Activated T-helper 1 cell treated with Interleukin-2 at 50 U/mL for 16 hours (primary cell): ENCODE measurements at places on chromosomes 2 and 18.

DNA sequence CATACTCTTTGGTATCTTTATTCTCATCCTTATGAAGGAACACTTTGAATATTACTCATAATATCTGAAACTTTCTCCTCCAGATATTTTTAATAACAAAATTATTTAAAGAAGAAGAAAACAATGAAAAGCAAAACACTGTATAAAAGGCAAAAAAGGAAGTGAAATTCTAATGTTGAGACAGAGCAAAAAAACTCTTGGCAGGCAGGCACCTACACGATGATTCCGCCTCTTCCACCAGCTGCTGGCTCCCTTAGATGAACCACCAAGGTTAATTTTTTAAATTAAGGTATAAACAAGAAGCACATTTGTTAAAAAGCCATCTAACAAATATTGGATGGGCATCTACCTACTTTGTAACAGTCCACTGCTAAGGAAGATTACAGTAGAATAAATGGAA, 434.7 kb downstream of the EPHA4 start:
- DNase-seq, result no peak

GRCh38 chr2:183149489-183149888, 25.2 kb downstream of the NUP35 start:
- DNase-seq, result no peak

GRCh38 chr2:176682278-176682677, 413.0 kb downstream of the MTX2 start:
- DNase-seq, result no peak

DNA sequence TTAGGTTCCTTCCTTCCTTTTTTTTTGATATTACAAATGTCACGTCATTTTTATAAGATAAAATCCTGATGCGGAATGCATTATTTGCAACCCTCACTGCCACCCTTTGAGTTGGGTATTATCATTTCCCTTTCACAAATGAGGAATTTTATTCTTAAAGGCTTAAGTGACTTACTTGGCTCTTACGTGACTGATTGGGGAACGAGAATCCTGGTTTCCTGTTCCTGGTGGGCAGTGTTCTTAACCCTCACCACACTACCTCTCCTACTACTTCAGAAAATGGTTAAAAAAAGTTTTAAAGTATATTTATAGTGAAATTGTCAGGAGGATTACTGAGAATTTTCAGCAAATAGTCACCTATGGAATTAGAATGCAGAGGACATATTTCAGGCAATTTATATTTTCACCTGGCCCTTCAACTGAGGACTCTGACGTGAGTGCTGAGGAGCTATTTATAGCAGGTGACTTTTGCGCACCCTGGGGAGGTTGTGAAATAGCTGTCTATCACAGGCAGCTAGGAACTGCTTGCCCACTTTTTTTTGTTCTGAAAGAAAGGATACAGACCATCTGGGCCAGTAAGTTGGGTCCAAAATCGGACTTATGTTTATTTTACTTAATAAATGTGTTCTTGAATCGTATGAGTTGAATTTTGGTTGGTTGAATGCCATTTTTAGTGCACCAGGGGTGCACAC, 18.7 kb upstream of the RASGRP3 start:
- DNase-seq, result no peak

DNA sequence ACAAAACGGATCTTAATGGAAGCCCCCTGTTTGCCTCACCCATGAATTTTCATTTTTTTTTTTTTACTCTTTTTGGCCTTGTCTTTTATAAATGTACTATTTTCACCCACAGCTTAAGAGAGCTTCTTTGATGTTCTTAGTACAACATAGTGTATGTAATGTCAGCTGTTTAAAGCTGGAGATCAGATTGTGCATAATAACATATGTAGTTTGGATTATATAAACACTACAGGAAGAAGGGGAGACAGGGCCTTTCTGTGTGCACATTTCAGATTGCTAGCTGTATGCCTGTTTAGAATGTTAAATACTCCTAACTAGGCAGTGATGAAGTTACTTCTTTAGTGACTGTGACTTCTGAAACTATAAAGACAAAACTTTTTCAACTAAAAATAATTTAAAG, 2.1 kb upstream of the TANC1 start:
- no peak for DNase-seq

- no peak for DNase-seq
Measured at GRCh38 chr2:240183006-240183874, 42.8 kb upstream of the OTOS start.

DNA sequence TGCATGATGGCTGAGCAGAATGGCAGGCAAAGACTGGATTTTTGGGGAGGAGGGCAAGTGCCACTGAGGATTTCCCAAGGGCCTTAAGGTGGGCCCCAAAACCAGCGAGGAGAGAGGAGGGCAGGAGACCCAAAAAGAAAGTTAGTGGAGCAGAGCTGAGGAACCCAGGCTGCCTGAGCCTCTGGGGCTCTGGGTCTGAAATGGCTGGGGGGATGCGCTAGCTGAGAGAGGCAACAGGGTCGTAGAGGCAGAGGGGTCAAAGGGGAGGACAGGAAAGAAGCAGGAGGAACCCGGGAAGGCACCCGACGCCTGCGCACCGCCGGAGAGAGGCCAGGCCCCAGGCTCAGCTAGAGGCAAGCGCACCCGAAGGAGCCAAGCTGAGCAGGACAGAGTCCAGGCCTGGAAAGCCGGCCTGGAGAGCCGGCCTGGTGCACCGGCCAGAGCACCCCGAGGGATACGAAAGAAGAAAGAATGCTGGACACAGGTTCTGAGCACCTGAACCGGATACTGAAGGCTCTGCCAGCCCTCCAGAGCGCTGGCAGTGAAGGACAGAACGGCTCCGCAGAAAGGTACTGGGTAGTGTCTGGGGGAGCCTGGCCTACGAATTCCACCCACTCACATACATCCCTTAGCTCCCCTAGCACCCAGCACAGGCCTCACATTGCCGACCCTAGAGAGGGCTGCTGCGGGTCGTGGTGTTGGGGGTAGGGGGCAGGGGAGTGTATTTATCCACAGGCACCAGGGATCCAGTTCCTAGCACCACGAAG, 39.5 kb upstream of the ATP6V1B1 start:
- DNase-seq, result no peak

DNA sequence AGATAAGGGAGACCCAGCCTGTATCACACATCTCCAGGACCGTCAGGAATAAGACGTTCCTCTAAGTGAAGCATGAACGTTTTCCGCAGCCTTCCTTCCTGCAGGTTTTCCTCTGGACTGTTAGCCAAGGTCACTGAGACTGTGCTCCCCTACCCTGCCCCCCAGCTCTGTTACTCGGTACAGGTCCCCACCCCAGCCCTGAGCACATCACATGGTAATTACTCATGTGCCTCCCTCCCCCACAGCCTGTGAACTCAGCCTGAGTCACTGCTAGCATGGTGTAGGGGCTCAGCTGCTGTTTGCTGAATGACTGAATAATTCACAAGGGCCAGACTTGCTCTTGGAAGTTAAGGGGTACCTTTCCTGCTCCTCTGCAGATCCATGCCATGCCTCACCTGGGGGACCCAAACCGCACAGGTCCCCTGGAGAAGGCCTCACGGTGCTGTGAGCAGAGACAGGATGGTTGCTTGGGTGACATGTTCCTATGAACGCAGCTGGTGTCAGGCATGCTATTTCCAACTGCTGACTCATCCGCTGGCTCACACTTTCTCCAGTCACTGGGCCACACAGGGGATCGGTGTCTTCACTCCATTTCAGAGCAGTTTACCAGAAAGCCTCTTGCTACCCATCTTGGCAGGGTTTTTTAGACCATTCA, 88.2 kb downstream of the PLB1 start:
- DNase-seq, result no peak

- no peak for DNase-seq
Measured at GRCh38 chr2:59968441-59968840, 585.0 kb downstream of the BCL11A start.

DNA sequence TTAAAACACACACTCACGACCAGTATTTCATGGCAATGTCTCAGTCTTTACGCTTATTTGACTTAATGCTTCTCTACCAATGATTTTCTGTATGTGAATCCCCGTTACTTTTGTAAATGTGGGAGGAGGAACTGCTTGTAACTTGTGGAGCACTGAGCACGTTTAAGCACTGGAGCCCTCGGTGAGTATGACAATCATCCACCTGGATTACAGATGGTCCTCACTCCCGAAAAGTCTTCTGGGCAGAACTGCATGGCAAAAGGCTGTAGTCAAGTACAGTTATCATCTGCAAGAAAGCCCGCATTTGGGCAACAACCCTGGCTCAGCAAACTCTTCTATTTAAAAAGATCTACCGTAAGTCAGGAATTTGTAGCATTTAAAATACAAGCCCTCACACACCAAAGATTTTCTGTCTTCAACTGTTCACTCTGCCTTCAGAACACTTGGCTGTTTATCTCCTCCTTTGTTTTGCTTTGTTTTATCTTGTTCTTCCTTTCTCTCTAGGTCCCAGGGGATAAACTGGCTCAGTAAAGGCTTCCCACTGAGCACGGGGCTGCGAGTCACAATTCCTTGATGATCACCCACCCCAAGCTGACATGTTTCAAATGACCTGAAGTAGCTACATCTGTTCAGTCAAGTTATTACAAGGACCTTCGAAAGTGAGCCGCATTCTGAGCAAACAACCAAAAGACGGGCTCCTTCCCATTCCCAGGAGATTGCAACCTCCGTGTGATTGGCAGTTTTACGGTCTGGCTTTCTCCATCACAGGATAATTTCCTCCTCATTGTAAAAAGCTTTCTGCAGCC, 102.2 kb downstream of the DLGAP1 start:
- DNase-seq, result no peak

GRCh38 chr18:32974421-32975162, 201.8 kb upstream of the KLHL14 start:
- DNase-seq, result no peak

GRCh38 chr2:136259551-136259950, 141.6 kb upstream of the CXCR4 start:
- no peak for DNase-seq

GRCh38 chr2:33158482-33159003, 211.8 kb downstream of the LTBP1 start:
- no peak for DNase-seq

DNA sequence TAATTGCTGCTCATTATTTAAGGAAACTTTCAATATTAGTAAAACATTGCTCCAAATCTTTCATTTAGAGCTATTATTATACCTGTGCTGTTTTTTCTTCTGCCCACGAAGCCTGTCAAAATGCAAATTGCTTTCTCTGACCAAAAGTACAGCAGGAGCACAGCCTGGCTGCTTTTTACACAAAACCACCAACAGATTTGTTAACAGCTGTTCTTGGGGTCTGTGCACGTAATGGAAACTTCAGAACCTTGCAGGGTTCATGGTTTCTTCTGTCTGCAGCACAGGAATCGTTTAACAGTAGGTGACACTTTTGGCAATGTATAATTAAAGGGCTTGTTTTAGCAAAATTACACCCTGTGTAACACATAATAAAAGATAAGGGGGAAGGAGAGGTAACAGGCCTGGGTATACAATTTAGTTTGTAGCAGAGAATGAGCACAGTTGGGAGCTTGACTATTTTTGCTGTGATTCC, 447.3 kb downstream of the KCNJ3 start:
- DNase-seq, result no peak

DNA sequence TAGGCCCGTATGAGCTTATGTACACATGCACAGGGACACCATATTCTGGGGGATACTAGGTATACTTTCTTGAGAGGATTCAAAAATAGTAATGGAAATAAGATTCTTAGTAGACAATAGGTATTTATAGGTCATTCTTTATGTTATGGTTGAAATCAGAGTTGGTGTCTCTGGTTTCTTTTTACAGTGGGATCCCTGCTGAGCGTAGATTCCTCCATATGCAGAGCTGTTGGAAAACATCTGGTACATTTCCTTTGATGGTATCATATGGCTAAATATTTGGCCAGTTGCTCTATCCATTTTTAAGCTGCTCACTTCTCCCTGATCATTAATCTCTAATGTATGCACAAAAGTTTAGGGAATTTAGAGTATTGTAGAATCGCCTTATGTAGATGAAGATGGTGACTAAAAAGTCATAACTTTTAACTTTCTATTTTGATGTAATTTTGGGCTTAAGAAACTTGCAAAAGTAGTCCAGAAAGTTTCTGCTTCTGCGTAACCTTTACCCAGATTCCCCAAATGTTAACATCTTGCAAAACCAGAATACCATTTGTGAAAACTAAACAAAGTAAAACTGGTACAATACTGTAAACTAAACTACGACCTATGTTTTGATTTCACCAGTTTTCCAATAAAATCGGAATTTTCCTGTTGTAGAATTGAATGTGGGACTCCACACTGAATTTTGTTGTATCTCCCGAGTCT, 5.4 kb downstream of the ARHGAP28 start:
- no peak for DNase-seq

- DNase-seq, result no peak
Measured at GRCh38 chr18:38368886-38369285, 803.3 kb upstream of the CELF4 start.

GRCh38 chr18:31490833-31491232, 7.1 kb upstream of the DSG2 start:
- DNase-seq, result no peak

DNA sequence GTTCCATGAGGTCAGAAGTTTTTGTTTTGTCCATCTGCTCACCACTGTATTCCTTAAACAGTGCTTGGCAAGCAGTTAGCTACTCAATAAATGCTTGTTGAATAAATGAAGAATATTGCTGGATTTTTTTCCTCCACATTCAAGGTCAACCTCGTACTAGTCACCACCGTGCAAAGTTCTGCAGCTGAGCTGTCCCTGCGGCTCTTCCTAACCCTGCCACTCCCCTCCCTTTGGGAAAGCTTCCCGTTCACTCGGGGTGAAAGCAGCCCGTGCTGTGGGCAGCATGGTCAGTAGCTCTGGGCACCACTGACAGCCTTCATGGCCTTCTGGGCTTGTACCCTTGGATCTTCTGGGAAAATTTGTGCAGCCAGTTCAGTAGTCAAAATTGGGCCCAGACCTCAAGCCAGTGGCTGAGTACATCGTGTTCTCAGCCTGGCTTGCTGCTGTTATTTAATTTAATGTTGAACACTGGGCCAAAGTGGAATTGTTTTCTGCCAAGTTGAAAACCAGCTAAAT, 469.3 kb upstream of the RAB12 start:
- no peak for DNase-seq

DNA sequence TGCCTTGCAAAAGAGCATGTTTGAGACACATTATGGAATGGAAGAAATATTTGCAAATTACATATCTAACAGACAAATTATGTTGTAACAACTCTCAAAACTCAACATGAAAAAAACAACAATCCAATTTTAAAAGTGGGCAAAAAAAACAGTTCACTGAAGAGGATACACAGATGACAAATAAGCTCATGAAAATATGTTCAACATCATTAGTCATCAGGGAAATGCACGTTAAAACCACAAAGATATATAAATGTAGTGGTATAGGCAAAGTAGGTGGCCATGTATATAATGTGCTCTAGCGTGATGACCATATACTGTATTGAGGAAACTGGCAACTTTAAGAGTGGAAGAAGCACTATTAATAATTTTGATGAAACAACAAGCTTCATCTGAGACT, 220.1 kb downstream of the IRS1 start:
- no peak for DNase-seq

DNA sequence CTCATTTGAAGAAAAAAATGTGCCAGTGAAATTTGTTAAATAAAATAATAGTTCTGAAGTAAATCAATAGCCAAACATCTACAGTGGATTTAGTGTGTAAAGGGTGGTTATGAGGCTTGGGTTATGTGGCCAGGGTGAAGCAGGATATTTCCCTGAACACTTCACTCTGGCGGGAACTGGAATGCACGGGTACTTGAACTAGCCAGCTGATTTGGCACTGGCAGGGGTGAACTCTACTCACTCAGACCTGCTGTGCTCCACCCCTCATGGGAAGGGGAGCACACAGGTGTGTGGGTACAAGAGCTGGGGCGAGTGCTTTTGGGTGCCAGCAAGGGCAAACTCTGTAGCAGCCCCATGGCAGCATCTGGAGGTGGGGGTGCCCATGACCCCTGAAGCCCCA, 278.2 kb downstream of the CALCRL start:
- no peak for DNase-seq

GRCh38 chr2:127047054-127047453, 59.9 kb downstream of the BIN1 start:
- no peak for DNase-seq
